ENCODE measurements at places on chromosomes 1 and 21. TPM values are rescaled to one million over a fixed set of nuclear protein-coding genes. Genes with fewer than 3 reads are reported as not detected.

ARHGEF16 gene
- not detected for total RNA-seq

LCE3D gene
- total RNA-seq: not detected

SYT11 gene
- total RNA-seq: 25.7 TPM

SLC44A3 gene
- not detected for total RNA-seq

HUNK gene
- 0.29 TPM for total RNA-seq

SFN gene
- total RNA-seq: 0.78 TPM

RBP7 gene
- not detected for total RNA-seq

SPRR5 gene
- total RNA-seq: not detected

NPHS2 gene
- total RNA-seq: not detected

UMODL1 gene
- total RNA-seq: not detected

FOXD2 gene
- total RNA-seq: 0.17 TPM

HIVEP3 gene
- 75.4 TPM for total RNA-seq

FCRL2 gene
- total RNA-seq: not detected

HSD3B1 gene
- total RNA-seq: not detected

RBM11 gene
- 0.66 TPM for total RNA-seq

CELA2B gene
- total RNA-seq: not detected

TFAP2E gene
- total RNA-seq: 0.47 TPM

PHGDH gene
- total RNA-seq: 49.3 TPM

PAQR6 gene
- total RNA-seq: 5.0 TPM

TFF2 gene
- total RNA-seq: not detected

MRAP gene
- not detected for total RNA-seq

TPTE gene
- total RNA-seq: not detected

VASH2 gene
- 0.10 TPM for total RNA-seq

PRKAA2 gene
- total RNA-seq: not detected

IL19 gene
- total RNA-seq: not detected

OR2AK2 gene
- total RNA-seq: not detected

OR2G6 gene
- total RNA-seq: not detected

SLC2A5 gene
- total RNA-seq: not detected

GBP7 gene
- total RNA-seq: not detected

SIK1 gene
- 5.5 TPM for total RNA-seq

CITED4 gene
- 5.0 TPM for total RNA-seq

DCST1 gene
- not detected for total RNA-seq

Data from activated T-helper 1 cell treated with anti-CD3 and anti-CD28 coated beads, Interleukin-12 subunit alpha, Interleukin-12 subunit beta, Interleukin-2, Interleukin-4 antibody, amounts not matched to agents 30 ng/mL and 10 ng/mL and 1 ng/mL, durations not matched to agents 14 hours and 24 hours and 36 hours (primary cell).